ENCODE measurements at places on chromosomes 11 and 22.

- peak; percentile 13 for DNase-seq
Observed at GRCh38 chr11:45665206-45665932, at the start of gene CHST1. Gene CHST1, minus strand, starts transcription at chr11:45665622. Its CDS starts 14,699 bp downstream, at chr11:45650923.

GRCh38 chr11:103773059-103773458 lies 263.4 kb upstream of the DDI1 start:
- DNase-seq, result peak; percentile 6

DNA sequence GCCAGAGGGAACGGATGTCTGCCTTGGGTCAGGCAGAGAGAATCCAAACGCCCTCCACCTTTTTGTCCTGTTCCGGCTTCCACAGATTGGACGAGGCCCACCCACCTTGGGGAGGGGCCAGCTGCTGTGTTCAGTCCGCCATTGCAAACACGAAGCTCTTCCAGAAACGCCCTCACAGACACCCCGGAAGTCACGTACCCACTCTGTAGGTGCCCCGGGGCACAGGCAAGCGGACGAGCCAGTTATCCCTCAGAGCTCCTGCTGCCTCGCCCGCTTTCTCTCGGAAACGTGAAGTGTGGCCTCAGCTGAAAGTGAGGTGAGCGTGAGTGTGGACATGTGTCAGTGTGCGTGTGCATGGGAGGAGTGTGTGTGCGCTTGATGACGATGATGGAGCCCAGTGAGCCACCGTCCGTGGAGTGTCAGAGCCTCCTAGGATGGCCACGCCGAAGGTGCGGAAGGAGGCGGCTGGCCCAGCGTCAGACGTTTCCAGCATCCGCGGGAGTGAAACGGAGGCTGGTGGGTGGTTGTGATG lies 869.2 kb downstream of the TBC1D22A start:
- DNase-seq, result no peak

- DNase-seq, result no peak
Observed at GRCh38 chr11:88536616-88537265, 199.2 kb upstream of the CTSC start.

DNA sequence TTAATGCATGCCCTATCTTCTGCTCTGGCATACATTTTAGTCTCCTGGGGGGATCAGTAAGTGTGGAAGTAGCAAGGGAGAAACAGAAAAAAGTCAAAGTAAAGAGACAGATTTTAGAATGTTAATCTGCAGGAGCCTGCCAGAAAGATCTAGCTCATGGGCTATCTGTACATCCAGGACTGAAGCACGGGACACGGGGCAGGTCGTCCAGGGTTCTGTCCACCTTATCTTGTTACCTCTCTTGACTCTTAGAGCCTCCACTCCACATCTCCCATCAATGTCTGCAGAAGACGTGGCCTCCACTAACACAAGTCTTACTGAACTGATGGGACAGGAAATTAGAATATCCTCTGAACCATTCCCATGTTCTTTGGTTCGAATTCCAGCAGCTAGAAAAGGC lies 1.7 kb upstream of the SLC43A3 start:
- no peak for DNase-seq

- no peak for DNase-seq
Observed at GRCh38 chr22:19688301-19689290, 25.7 kb upstream of the SEPTIN5 start.

DNA sequence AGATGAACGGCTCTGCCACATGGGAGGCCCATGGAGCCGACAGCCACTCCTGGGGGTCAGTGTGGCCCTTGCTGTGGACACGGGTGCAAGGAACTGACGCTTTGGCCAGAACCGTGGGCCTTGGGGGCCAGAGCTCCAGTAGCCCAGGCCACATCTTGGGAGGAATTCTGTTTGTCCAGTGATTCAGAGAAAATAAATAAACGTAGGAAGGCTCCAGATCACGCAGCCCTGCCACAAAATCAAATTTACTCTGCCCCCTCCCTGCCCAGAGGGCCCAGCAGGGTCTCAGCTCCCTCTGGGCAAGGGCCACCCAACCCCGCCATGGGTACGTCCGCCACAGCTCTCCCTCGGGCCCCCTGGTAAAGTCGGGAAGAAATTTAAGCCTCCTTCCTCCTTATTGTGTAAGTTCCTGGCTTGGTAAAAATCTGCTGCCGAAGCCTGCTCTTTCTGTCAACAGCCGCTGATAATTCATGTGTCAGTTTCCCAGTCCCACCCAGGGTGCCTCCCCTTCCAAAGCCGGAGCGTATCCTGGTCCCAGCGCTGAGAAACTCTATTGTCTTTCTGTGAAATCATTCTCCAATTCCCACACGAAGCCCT lies 6.9 kb upstream of the MUC5AC start:
- peak; percentile 56 for DNase-seq

Measured in Kasumi-1 (cell line).